ENCODE measurements at places on chromosomes 7 and 10.

DNA sequence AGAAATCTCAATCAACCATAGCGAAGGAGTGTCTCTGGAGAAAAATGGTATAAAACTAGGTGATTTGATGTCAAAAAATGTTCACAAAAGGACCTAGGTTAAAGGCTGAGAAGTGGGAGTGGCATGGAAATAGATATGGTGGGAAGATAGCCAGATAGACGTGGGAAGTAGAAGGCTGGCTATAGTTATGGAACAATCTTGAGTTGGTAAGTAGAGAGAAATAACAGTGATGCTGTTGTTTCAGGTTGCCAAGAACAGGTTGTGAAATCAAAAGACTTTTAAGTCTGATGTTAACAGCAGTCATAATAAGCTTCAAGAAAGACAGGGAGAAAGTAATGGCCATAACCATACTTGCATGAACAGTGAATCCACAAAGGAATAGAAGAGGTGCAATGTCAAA, 106.1 kb upstream of the RSU1 start:
- DNase-seq: no peak

- DNase-seq: no peak
Observed at GRCh38 chr7:896346-897075, 20.2 kb downstream of the GET4 start.

DNA sequence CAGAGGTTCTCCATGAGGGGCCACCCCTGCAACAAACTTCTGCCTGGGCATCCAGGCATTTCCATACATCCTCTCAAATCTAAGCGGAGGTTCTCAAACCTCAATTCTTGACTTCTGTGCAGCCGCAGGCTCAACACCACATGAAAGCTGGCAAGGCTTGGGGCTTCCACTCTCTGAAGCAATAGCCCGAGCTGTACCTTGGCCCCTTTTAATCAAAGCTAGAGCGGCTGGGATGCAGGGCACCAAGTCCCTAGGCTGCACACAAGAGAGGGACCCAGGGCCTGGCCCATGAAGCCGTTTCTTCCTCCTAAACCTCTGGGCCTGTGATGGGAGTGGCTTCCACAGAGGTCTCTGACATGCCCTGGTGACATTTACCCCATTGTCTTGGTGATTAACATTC, 43.8 kb downstream of the CDHR3 start:
- no peak for DNase-seq

GRCh38 chr10:76581506-76582256, 1055.9 kb downstream of the KCNMA1 start:
- DNase-seq: no peak

DNA sequence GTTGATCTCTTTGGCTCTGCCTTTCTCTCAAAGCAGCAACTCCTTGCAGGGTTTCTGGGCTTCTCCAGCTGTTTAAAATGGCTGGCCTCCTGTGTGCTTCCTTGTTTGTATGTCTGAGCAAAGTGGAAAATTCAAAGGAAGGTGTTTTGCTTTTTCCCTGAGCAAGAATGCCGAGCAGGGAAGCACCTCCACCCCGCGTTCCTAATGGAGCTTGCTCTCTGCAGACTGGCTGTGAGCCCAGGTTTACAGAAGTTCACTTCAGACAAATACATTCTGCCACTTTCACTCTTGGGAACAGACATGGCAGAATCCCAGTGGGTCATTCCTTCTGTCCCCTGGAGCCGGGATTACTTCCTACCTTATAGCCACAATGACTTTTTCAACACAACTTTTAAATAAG, 181.8 kb upstream of the AGK start:
- no peak for DNase-seq

- no peak for DNase-seq
Observed at GRCh38 chr7:142771353-142771723, 568 bp downstream of the PRSS2 start.

DNA sequence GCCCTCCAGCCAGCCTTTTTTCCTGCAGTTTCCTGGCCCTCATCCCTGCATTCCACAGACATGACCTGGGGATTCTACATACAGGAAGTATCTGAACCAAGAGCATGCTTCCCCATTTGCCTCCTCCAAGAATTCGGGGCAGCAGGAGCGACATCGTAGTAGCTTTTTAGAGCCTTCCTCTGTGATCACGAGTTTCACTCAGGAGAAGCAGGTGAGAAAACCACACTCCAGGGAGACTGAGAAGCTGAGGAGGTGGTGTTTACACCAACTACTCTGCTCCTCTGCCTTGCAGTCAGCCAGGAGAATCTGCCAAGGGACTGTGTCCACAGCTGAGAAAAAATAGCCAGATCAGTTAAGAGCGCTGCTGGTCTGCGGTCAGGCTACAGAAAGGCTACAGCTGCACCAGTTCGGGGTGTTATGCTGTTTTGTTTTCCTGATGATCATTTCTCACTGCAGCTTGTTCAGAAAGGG, 54.1 kb downstream of the HSPA12A start:
- no peak for DNase-seq

DNA sequence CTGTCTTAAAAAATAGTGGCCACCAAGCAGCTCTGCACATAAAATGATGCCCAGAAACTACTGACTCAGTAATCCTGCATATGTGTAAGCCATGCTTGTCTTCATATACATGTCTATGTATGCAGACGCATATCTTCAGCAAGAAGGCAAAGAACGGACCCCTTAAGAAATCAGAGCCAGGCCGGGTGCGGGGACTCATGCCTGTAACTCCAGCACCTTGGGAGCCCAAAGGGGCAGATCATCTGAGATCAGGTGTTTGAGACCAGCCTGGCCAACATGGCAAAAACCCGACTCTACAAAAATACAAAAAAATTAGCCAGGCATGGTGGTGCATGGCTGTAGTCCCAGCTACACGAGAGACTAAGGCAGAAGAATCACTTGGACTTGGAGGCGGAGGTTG, 295.0 kb downstream of the TCERG1L start:
- no peak for DNase-seq

- no peak for DNase-seq
Observed at GRCh38 chr7:725223-726005, 1.1 kb upstream of the DNAAF5 start.

DNA sequence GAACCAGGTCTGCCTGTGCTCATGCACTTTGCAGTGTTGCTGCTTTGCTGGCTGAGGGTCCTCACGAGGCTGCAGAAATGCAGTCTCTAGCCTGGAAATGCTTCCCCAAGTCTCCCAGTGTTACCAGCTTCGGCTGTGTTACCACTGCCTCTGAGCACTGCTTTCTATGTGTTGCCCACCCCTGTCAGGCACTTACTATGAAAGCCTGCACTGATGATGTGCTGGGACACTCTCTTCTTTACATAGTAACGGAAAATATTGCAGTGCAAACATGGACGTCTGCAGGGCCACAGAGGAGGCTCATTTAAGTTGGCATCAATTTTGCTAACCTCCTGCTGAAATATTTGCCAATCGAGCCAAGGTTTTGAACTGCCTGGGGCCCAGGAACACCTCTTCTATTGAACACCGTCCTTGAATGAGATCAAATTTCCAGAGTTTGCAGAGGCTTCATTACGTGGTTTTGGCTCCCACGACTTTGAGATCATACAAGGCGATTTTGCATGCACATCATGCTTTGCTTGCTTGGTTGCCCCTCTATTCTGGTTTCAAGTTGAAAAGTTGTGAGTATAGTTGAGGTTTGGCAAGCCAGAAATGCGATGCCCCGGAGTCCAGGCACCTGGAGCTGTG, 404.7 kb upstream of the PODXL start:
- DNase-seq: no peak

Data from cortex of kidney (tissue), 1 donor.